ENCODE measurements at places on chromosomes 6 and 20.

DNA sequence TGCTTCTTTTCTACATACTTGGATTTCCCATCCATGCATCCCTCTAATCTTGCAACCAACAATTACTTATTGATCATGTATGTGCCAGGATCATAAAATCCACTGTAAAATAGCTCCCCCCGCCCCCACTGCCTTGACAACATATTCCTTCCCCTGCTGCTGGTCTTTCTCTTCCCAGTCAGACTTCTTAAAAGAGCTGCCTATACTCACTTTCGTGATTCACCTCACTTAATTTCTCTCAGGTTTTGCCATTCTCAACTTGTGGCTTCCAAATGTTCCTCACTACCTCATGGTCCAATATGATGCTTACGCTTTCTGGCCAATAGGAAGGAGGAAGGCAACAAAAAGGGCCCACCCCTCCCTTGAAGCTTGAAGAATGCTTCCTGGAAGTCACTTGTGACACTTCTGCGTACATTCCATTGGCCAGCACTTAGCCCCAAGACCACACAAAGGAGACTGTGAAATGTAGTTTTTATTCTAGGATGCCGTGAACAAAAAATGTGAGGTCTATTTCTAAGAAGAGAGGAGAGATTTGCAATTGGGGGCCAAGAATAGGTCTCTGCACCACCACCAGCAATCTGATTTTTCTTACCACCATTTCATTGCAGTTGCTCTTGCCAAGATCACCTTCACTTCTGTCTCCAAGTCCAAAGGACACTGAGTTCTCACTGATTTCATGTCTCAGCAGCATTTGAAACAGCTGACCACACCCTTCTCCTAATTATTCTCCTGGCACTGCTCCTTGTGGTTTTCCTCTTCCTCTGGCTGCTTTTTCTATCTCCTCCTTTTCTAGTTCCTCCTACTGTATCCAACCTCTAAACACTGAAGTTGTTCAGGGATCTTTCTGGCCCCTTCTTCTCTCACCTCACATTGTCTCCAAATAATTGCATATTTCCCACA is 30.8 kb downstream of the CD164 start:
- H3K36me3 ChIP-seq, result peaks cover under 1% of the 10 kb centered on the region
- no peak overlapping the region for H3K4me3 ChIP-seq
- no peak overlapping the region for H3K27ac ChIP-seq

DNA sequence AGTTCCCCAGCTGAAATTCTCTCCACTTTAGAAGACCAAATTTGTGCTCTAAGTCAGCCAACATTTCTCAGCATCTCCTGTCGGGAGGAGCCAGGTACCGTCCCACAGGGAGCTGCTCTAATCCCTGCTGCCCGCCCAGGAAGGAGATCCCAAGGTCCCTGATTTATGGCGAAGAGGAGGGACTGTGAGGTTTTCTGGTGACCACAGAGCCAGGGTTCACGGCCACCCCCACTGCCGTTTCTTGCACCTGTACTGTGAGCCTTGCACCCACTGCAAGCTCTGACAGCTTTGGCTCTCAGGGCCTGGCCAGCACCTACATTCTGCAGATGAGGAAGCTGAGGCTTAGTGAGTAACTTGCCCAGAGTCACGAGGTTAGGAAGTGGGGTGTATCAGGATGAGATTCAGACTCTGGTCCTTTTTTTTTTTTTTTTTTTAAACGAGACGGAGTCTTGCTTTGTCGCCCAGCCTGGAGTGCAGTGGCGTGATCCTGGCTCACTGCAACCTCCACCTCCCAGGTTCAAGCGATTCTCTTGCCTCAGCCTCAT is 34.9 kb downstream of the FOXC1 start:
- peaks cover 5% of the 10 kb centered on the region for H3K4me1 ChIP-seq
- no peak overlapping the region for H3K27ac ChIP-seq
- no peak overlapping the region for H3K4me3 ChIP-seq
- no peaks in the 10 kb centered on the region for H3K27me3 ChIP-seq
- no peaks in the 10 kb centered on the region for H3K36me3 ChIP-seq

- H3K4me3 ChIP-seq, result no peak overlapping the region
- H3K27me3 ChIP-seq, result no peaks in the 10 kb centered on the region
- H3K36me3 ChIP-seq, result no peaks in the 10 kb centered on the region
- no peak for DNase-seq
Observed at GRCh38 chr20:46984405-46984804, 89.8 kb downstream of the EYA2 start.

DNA sequence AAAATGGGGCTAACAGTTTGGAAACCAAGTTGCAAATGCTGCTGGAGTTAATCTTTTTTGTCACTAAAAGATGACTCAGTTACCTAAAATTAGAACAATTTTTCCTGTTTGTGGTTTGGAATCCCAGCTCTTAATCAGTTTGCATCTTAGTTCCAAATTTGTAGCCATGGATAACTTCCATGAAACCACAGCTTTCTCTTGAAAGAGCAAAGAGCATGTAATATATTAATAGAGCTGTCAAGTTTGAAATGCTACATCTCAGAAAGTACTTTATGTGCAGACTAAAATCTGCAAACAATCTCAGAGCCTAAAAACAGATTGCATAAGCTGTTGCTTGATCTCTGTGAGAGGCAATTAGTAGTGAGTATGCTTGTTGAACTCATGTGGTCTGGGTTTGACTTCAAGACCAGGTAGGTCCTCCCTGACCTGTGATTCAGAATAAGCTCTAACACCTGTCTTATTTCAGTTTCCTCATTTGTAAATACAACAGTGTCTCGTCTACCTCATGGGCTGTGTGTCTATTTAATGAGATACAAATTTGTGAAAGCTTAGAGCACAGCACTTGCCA is 23.5 kb downstream of the DHX35 start:
- no peak overlapping the region for H3K27ac ChIP-seq
- H3K4me3 ChIP-seq, result no peak overlapping the region
- no peak for DNase-seq
- H3K27me3 ChIP-seq, result no peaks in the 10 kb centered on the region
- H3K4me1 ChIP-seq, result peaks cover 3% of the 10 kb centered on the region

DNA sequence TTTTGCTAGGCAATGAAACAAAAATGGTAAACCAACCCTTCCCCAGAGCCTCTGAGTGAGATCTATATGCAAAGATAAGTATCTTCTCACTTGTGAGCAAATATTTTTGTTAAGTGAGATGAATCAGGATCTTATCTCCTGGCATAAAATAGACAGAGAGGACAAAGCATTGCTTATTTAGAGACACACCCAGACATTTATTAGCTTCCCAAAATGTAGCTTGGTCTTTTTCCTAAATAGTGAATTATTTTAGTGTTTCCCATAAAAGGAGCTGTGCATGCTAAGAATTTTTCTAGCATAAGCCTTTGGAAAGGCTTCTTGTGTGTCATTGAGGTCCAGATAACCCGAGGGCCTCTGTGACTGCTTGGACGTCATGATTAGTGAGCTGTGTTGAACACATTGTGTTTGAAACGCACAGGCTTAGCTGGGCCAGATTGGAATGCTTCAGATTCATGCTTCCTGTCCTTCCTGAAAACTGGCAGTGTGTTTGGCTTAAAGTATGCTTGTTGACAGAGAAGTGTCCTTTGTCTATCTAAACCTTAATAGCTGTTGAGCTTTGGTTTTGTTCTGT is 16.5 kb downstream of the MTHFD1L start:
- peaks cover 22% of the 10 kb centered on the region for H3K36me3 ChIP-seq
- no peak for DNase-seq
- no peak overlapping the region for H3K4me3 ChIP-seq
- no peaks in the 10 kb centered on the region for H3K27me3 ChIP-seq
- peaks cover 2% of the 10 kb centered on the region for H3K4me1 ChIP-seq

GRCh38 chr20:37945091-37945547 is 42.2 kb downstream of the VSTM2L start:
- DNase-seq, result no peak
- H3K27ac ChIP-seq, result no peak overlapping the region
- no peaks in the 10 kb centered on the region for H3K4me1 ChIP-seq
- no peaks in the 10 kb centered on the region for H3K36me3 ChIP-seq
- no peak overlapping the region for H3K4me3 ChIP-seq

Data from H1 (cell line).